ENCODE measurements at places on chromosomes 11 and 22.

DNA sequence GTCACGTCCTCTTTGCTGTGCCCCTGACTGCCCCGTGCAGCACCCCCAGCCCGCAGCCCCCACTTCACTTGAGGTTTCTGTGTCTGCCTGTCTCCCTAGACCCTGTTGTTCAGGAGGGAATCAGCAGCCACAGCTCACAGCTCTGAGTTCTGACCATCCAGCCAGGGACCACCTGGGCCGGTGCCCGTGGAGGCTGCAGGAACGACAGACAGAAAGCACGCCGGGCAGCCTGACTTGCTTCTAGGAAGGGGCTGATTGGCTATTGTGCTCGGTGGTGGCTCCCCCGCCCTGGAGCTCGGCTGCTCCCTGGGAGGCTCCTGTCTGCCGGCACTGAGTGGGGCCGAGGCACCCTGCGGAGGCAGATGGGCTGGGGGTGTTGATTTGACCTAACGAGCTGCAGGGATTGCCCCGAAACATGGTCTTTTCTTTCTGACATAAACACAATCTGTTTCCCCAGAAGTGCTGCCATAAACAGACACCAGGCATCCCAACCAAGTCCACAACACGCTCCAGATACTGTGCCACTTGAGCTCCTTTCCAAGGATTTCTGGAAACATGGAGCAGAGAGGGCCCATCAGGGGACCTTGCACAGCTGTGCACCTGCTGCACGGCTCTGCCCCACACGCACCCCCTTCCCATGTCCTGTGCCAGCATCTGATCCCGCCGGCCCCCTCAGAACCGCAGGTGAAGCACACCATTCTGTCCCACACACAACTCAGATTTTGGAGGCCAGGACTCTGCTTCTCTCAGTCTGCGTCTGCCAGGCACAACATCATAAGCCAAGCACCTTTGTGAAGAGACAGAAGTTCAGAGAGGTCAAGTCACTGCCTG is 855.9 kb downstream of the TBC1D22A start:
- DNase-seq = no peak

- DNase-seq = no peak
Observed at GRCh38 chr11:117417342-117417741, 89.7 kb downstream of the CEP164 start.

DNA sequence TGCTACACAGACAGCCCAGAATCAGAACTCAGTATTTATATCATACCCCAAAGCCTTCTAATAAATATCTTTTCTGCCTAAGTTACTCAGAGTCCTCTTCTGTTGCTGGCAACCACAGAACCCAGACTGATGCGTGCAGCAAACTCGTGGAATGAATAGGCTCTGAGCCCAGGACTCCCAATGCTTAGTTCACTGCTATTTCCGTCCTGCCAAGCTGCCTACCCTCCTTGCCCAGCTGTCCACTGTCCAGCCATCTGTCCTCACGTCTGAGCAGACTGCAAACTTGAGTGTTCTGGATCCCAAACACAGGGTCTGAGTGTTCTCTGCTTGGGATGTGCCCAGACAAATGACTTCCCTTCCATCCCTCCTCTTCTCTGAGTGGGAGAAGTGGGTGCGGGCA is 19.4 kb downstream of the PTPN5 start:
- no peak for DNase-seq

DNA sequence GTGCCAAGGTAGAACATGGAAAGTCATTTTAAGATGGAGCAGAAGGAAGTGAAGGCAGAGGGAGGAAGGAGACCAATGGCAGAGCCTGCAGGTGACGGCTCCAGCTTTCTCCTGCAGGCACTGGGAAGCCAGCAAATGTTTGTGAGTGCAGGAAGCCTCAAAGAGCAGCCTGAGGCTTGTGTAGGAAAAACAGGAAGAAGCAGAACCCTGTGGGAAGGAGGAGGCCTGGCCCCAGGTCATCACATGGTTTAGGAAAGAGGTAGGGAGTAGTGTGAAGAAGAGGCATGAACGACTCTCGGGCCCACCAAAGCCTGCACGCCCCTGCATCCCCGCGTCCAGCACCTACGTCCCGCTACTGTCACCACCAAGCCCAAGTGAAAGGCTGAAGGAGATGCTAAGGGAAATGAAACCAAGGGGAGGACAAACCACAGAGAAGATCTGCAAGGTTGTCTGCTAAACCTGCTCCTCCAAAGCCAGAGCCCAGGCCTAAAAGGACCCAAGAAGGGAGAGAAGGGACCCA is 151.5 kb downstream of the CHST1 start:
- DNase-seq = no peak

- no peak for DNase-seq
Observed at GRCh38 chr11:94043241-94043640, 22.1 kb downstream of the HEPHL1 start.

- no peak for DNase-seq
Observed at GRCh38 chr11:8790968-8791367, 108.4 kb downstream of the RPL27A start.

- DNase-seq = no peak
Observed at GRCh38 chr11:97279341-97279740, 889.5 kb downstream of the JRKL start.

GRCh38 chr22:16387088-16387487 is 205.5 kb downstream of the CCT8L2 start:
- no peak for DNase-seq

DNA sequence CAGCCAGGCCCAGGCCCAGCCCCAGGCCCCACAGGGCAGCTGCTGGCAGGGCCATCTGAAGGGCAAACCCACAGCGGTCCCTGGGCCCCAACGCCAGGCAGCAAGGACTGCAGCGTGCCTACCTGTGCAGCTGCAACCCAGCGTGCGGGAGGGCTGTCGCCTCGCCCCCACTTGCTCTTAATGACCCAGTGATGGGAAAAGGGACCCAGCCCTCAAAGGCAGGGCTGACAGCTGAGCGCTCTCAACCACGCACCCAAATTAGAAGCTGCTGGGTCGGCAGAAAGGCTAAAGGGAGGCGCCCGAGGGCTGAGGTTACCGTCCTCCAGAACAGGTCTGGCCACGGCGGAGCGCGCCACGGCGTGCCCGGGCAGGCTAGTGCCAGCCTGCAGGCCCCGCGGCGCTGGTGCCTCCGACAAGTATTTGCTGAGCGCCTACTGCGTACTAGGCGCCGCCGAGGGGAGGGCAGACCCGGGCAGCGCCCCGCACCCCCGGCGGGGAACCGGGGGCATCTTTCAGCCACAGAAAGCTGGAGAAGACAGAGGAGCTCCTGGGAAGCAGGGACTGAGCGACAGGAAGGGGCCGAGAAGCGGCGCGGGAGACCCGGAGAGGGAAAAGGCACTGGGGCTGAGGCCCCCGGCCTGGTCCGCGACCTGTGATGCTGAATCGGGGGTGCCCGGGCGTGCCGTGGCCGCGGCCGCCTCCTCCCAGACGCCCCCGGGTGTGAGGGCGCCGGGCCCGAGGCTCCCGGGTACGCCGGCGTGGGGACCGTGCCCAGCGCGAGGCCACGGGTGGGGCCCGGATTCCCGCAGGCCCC is 773 bp downstream of the HRAS start:
- no peak for DNase-seq
